ENCODE measurements at places on chromosomes 16 and 17. TPM values are rescaled to one million over a fixed set of nuclear protein-coding genes. Genes with fewer than 3 reads are reported as not detected.

Gene CCDC144A
- total RNA-seq, result 0.90 TPM

Gene CIAO3
- 51.0 TPM for total RNA-seq

Gene SCGB1C2
- total RNA-seq, result not detected

Gene FKBP10
- total RNA-seq, result 167 TPM

Gene DUS1L
- total RNA-seq, result 74.1 TPM

Gene ZG16
- not detected for total RNA-seq

Gene KRTAP9-8
- total RNA-seq, result not detected

Gene C16orf89
- total RNA-seq, result not detected

Gene NPW
- total RNA-seq, result 0.82 TPM

Gene UTS2R
- not detected for total RNA-seq

All from endothelial cell (in vitro differentiated cells).